Keratinocyte (primary cell): ENCODE measurements at places on chromosomes 13 and 19.

- no peak for DNase-seq
Measured at GRCh38 chr19:7533281-7533885, 2.1 kb upstream of the PNPLA6 start.

DNA sequence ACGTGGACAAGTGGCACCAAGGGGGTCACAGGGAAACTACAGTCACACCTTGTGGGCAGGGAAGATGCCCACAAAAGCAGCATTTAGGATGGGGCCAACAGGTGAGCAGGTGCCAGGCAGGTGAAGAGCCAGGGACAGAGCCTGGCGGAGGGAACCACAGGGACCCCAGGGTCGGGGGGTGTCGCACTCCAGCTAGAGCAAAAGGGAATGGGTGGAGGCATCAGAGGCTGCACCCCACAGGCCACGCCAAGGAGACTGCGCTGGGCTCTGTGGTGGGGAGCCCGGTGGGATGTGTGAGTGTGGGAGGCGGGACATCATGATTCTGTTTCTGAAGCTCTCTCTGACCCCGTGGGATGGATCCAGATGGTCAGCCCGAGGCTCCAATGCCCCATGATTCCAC is 66.7 kb downstream of the EPS15L1 start:
- no peak for DNase-seq

DNA sequence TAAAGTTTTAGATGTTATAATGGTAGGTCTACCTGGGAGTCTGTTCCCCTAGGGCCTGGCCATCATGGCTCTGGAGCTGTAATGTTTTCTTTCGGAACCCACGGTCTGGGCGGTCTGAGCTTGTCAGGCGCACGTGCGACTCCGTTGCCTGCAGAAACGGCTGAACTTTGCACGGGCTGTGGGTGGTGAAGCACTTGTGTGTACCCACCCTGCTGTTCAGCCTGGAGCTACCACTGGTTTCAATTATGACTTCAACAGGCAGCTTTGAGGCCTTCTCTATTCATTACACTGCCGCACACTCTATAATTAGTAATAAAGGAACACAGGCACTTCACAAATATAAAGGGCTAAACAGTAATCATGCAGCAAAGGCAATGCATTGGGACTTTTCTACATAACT is 6.0 kb downstream of the PCDH8 start:
- no peak for DNase-seq

DNA sequence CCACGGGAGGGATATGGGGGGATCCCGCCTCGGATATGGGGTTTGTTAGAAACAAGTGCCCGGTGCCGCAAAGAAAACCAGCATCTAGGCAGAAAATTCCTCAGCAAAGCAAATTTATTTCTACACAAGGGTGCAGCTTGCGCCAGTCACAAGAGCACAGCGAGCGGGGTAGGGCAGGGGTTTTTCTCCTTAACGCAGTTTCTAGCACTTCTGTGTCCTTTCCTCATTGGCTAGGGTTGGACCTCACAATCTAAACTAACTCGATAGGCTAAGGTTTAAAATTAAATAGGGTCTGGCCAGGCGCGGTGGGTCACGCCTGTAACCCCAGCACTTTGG is 595 bp downstream of the ZNF440 start:
- DNase-seq = no peak

GRCh38 chr19:3748965-3749364 is 12.5 kb downstream of the APBA3 start:
- no peak for DNase-seq

DNA sequence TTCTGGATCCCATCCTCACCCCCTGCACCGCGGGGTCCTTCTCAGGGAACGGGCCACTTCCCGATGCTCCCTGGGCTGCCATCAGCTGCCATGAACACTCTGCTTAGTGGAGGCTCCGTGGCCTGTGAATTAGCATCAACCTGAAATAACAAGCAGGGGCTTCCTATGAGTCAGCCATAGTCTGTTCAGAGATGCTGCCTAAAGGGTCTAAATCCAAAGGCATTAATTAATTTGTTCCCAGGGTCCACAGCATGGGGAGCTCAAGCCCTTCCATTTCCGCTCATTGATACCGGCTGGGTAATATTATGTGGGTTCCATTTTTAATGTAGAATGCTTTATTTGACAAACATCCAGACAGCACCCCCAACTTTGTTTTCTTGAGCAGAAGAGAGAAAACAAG is 341.9 kb upstream of the TMTC4 start:
- DNase-seq = no peak

DNA sequence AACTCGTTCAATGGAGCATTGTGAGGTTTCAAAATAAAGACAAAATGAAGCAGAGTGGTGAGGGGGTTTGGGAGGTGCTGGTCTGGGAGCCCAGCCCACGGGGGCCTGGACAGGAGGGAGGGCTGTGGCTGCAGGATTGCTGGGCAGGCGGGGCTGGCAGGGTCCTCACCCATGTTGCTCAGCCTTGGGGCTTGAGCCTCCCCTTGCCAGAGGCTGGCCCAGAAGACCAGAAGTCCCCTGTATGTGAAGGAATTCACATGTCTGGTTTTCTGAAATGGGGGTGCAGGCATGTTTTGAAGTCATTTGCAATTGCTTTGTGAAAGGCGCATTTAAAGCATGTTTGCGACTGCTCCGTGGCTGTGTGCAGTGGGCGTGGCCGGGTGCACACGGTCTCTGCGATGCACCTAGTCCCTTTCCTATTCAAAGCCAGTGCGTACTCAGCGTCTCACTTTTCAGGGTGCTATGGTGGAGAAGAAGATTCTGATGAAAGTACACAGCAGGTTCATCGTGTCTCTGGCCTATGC is 2.3 kb downstream of the GRK1 start:
- no peak for DNase-seq

GRCh38 chr19:28656644-28657043 is 556.3 kb downstream of the UQCRFS1 start:
- DNase-seq = no peak

GRCh38 chr19:8004723-8005513 is 523 bp downstream of the ELAVL1 start:
- DNase-seq = no peak

- no peak for DNase-seq
Measured at GRCh38 chr13:33032037-33032625, 15.9 kb downstream of the KL start.

GRCh38 chr19:53662209-53662608 is 30.4 kb downstream of the DPRX start:
- no peak for DNase-seq

DNA sequence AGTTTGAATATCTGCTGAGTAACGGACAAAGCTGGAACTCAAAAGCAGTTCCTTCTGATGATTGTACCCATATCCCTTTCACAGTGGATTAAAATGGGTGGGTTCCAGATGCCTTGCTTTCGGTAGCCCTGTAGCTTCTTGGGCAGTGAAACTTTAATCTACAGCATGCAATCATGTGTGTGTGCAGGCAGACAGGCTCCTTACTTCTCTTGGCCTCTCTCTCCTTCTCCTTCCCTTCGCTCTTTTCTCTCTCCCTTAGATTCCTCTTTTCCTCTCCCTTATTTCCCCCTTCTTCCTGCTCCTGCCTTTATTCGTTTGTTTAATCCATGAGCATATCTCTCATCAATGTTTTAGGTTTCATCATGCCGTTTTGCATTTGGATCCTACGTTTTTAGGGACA is 8.1 kb downstream of the DGKH start:
- no peak for DNase-seq

GRCh38 chr13:114110091-114110829 is 22.2 kb downstream of the RASA3 start:
- no peak for DNase-seq

GRCh38 chr19:40799558-40800338 is 757 bp downstream of the EGLN2 start:
- DNase-seq = no peak

DNA sequence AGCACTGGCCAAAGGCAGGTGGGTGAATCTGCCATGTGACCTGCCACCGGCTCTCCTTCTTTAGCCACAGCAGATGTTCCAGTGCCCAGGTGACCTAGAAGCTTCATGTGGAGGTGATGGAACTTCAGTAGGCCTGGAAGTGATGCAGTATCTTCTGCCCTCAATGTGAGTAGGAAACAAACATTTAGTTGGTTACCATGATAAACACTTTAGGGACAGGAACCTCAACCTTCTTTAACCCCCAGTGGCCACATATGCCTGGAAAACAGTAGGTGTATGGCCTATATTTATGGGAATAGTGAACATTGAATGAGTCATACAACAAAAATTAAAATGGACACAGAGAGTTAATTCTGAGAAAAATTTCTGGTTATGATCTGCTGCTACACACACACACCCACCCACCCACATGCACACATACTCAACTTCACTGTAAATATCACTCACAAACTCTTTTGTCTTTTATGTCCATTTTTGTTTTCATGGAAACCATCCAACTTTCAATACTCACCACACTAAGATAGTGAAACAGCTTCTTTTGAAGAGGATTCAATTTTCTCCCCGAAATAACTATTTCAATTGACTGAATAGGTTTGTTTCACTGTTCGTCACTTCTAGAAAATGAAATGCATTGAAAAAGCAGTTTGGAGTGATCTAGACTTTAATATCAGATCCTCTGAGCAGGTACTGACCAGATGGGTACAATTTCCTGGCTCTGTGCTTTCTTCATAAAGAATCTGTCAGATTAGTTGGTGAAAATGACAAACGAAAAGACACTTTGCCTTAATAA is 97.3 kb downstream of the STARD13 start:
- DNase-seq = no peak

DNA sequence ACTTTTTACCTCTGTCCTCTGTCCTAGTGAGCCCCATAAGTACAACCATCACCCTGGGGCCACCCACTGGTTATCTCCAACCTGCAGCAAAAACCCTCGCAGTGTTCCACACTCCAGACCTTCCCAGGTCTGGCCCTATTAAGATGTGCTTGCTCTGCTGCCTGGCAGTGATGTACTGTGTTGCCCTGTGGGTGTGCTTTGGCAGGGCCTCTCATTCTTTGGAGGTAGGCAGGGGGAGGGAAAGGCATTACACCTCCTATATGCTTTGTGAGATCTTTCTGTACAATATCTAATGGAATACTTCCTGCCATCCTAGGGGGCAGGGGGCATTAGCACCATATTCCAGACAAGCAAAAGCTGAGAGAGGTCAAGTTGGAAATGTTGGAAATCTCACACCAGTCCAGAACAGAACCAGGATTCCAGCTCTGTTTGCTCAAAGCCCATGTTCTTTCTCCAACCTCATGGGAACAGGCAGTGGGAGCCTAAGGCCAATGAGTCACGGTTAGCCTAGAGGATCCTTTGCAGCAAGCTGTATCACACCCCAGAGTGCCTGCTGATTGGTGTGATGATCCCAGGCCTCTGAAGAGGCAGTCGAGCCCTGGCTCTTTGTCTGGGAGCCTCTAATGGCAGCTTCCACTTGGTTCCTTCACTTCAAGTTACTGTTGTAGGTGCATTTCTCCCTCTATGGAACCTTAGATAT is 59.7 kb upstream of the UBL3 start:
- no peak for DNase-seq

DNA sequence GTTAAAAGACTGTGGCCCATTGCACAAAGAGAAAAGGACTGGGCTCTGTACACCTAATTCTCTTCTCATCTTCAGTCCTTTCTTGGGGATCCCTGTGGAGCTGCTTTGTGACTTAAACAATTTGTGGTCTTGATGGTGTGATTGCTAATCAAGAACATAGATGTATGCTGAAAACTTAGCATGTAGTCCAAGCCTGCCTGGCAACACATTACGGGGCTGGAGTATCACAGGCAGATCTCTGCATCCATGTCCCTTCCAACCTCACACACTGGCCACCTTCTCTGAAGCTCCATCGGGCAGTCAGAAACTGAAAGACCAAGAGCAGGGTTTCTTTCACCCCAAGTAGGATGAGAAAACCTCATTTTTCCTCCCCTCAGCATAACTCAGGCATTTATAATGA is 69.6 kb upstream of the ARGLU1 start:
- no peak for DNase-seq

- no peak for DNase-seq
Measured at GRCh38 chr13:21063031-21063430, 1.6 kb upstream of the LATS2 start.

- DNase-seq = no peak
Measured at GRCh38 chr19:6948884-6949283, 61.5 kb downstream of the ADGRE1 start.

DNA sequence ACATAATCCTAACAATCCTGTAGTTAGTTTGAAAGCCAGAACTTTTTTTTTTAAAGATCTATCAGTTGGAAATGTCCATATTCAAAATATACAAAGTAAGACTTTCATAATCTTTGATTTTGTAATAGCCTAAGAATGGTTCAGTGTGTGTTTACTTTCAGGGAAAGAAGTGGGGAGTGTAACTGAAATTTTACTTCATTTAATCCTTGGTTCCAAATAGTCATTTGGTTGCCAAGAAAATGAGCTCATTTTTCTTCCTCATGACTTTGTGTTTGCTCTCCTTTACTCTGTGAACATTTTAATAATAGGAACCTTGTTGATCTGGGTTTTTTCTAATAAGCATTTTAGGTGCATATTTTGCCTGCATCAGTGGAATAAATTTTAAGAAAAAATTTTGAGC is 278.8 kb downstream of the SLITRK6 start:
- DNase-seq = no peak
